ENCODE measurements at places on chromosomes 6 and 20.

GRCh38 chr6:122222761-122223160, 176.7 kb upstream of the HSF2 start:
- no peak for DNase-seq

DNA sequence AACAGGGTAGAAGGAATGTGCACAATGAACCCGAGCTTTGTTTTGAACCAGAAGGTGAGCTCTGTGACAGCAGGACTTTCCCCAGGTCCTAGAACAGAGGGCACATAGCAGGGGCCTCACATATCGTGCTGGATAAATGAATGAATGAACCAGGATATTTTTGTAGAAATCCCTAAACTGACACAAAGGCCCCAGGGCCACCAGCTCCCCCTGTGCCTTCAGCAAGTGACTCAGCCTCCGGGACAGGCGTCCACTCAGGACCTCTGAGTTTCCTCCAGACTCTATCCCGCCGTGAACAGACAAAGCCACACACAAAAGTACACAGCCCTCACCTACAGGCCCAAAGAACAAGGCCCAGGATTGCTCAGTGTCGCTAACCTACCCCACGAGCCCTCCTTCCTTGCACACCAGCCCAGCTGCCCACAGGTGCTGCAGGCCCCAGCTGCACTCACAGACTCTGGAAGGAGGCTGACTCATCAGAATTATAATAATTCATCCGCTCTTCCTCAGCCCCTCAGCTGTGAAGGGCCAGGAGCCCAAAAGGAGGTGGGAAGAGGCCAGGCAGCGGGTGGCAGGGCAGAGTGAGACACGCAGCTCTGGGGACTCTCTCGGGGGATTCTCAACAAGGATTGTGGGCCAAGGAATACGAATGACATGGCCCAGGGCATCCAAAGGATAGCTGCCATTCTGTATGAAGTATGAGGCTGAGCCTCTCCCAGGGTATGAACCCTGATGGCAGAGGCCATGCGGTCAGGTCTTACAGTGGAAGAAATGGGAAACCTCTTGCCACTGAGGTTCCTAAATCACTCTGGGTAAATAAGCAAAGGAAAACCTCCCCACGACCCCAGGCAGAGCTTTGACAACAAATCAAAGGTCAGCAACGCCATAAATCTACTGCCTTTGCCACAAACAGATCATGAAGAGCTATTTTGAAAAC, 40.9 kb downstream of the SUMO4 start:
- DNase-seq: no peak

GRCh38 chr20:46361381-46361780, 45.0 kb downstream of the ELMO2 start:
- DNase-seq: no peak

DNA sequence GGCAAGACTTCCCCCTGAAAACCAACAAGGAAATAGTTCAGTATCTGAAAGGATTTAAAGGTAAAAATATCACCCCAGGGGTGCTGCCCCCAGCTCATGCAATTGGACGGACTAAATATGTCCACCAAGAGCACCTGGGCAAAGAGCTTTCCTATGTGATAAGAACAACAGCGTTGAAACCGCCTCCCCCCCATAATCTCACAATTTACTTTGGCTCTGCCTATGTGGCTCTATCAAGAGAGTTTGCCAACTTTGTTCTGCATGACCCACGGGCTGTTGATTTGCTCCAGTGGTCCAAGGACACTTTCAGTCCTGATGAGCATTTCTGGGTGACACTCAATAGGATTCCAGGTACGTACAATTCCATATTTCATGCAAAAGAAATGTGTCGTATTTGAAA, 35.8 kb downstream of the GCNT2 start:
- DNase-seq: no peak

GRCh38 chr6:71527886-71528285, 239.3 kb downstream of the OGFRL1 start:
- DNase-seq: no peak

- DNase-seq: no peak
Measured at GRCh38 chr6:101393251-101393828, at the start of gene GRIK2. GRIK2 (plus strand) TSS chr6:101393708.

DNA sequence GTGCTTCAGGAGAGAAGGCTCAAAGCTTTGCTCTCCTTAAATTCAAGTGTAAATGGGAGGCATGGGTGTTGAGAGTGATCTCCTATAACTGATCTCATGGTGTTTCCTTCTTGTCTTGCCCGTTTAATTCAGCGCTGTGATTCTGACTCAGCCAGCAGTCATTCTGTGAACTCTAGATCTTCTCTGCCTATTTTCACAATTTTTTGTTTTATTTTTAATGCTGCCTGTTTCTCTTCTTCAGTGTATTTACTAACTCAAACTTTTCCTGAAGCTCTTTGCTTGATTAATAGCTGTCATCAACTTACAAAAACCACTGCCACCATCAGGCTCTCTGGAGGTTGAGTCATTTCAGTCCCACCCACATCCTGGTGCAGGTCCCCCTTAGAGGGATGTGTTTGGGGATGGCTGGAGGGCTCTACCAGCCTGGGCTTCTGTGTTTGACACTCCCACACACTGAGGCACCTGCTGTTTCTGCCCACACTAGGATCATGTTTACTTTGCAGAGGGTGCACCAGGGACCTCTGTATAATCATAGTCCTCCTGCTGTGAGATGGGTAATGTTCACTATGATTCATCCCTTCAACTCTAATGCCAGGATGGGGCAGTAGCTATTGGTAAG, 94.0 kb downstream of the SHLD1 start:
- peak; percentile 13 for DNase-seq

DNA sequence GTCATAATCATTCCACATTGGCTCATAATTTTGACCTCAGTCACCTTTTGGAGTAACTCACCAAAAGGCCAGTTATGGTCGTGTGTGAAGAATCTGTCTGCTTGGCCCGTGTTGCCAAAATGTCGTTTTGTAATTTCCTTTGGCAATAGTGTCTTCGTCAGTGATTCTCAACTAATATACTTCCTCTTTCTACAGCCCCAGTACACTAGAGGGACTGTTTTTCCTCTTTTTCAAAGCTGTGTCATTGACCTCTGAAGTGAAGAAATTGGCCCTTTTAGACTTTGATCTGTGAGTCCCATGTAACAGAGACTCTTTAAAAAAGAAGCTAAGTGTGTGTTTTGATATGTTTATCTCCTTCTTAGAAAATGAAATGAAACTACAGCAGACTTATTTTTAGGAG, 5.2 kb downstream of the FOXO3 start:
- no peak for DNase-seq

DNA sequence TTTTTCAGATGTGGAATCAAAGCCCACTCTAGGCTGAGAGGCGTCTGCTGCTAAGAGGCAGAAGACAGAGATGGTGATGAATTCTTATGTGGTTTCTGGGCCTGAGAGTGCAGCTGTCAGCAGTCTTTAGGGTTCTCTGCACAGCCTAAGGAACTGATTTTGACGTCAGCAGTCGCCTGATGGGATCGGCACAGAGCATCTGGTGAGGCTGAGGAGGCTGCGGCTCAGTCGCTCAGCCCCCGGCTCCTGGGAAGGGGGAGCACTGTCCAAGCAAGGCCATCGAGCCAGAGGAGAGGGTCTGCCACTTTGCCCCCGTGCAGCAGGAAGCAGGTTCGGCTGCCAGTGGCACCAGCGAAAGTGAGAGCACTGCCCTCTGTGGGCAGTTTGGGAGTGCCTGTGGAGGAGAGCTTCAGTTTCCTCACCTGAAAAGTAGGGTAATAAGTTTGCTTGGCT, 92.5 kb downstream of the TCP11 start:
- no peak for DNase-seq

- no peak for DNase-seq
Measured at GRCh38 chr6:115592025-115592424, 468.7 kb downstream of the FRK start.

- no peak for DNase-seq
Measured at GRCh38 chr20:32891926-32892660, 33.4 kb downstream of the EFCAB8 start.

- DNase-seq: no peak
Measured at GRCh38 chr6:143583542-143584327, 72.2 kb upstream of the FUCA2 start.

DNA sequence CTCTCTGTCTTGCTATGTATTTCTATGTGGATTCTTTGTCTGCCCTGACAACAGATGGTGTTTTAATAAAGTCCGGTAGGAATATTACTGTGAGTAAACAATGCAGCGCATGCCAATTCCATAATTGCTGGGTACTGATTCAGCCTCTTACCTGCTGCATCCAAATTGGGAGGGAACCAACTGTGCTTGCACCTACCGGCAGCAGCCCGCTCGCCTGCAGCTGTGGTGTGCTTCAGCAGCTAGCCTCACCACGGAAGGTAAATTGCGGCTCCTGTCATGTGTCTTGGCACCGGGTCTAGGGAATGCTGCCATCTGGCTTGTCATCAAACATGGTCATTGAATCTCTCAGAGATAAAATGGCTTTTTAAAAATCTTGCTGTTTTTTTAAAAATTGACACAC, 704.8 kb upstream of the SLC35B3 start:
- no peak for DNase-seq

GRCh38 chr6:15554728-15555100, 108.1 kb downstream of the DTNBP1 start:
- no peak for DNase-seq

DNA sequence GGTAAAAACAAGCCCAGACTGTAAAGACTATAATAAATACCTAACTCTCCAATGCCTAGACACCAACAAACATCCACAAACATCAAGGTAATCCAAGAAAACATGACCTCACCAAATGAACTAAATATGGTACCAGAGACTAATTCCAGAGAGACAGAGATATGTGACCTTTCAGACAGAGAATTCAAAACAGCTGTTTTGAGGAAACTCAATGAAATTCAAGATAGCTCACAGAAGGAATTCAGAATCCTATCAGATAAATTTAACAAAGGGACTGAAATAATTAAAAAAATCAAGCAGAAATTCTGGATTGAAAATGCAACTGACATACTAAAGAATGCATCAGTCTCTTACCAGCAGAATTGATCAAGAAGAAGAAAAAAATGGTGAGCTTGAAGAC, 26.6 kb downstream of the NCOA6 start:
- DNase-seq: no peak

DNA sequence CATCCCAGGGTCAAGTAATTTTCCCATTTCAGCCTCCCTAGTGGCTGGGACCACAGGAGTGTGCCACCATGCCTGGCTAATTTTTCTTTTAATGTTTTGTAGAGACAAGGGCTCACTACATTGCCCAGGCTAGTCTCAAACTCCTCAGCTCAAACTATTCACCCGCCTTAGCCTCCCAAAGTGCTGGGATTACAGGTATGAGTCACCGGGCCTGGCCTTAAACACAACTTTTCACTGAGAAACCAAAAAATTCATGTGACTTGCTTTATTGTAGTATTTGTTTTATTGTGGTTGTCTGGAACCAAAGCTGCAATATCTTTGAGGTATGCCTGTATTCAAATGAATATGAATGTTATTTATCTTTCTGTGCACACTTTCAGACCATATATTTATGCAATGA, 72.2 kb downstream of the RWDD2A start:
- DNase-seq: no peak

DNA sequence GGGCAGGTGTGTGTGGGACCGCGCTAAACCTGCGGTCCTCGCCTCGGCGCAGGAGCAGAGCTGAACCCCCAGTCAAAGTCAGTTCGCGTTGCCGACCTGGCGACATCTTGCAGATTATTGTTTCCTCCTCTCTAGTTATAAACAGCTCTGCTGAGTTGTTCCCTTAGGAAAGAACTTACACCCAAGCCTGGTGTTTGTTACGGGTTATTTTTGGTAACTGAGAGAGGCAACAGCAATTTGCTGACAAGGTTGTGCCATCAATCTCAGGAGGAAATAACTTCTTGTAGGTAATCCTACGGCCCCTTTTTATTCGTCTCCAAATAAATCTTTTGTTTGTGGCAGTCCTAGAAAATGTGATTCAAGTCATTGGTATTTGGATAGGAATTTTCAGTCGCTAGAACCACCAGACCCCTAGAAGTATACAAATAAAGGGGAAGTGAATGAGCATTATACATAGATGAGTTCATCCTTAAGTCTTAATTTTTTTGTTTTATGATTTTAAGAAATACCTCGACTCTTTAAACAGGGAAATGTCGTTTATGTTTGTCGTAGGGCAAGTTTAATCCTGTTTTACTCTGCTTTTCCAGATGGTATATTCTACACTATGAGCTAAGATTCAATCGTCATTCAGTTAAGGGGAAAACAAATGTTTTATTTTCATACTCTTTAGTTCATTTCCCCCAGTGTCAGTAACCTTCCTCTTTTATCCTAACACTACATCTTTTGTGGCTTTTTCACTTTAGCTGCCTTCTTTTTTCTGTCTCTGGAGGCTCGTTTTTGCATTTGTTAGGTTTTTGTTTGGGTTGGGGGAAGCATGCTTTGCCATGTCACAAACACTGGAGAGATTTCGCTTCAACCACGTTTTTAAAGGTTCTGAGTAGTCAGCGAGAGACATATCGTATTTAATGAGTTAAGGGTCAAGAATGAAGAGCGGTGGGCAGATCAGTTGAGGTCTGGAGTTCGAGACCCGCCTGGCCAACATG, 1.2 kb downstream of the PM20D2 start:
- peak; percentile 5 for DNase-seq

- no peak for DNase-seq
Measured at GRCh38 chr20:57803508-57804005, 93.7 kb upstream of the PMEPA1 start.

DNA sequence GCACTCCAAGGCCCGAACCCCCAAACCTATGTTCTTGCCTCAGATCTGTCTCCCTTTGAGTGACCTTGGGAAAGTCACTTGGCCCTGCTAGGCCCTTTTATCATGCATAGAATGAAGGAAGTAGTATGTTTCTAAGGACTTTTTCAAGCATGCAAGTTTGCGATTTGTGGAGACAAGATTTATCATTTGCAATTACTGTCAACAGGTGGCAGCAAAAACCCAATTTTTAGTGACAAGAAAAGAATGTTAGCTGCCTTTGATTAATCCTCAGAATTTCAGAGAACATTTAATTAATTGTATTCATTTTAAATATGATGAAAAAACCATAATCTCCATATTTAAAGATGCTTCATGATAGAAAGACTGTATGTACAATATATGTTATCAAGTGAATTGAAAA, 28.3 kb upstream of the PREP start:
- DNase-seq: no peak
